ENCODE measurements at places on chromosomes 4 and X.

DNA sequence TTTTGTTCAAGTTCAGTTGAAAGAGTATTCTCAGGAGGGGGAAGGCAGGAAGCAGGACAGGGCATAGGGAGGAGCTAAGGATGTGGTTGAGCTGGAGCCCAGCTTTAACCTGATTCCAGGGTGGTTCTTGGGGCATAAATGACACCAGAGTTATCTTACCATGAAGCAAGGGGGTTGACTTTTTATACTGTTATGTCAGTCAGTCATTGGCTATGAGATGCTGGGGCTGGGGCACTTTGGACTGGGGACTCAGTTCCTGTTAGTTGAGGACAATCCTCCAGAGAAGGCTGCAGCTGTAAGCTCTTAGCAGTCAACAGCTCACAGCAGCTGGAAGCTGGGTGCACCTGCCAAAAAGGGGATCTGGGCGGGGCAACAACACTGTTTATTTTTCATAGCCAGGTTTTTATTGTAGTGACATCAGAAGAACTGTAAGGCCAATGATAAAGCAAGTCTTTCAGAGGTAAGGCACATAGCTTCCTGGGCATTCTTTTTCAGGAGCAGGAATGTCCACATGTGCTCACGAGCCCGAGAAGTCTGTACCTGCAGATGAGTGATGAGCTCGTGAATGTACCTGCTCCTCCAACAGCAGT lies 78.5 kb downstream of the MID1IP1 start:
- no peak for DNase-seq

DNA sequence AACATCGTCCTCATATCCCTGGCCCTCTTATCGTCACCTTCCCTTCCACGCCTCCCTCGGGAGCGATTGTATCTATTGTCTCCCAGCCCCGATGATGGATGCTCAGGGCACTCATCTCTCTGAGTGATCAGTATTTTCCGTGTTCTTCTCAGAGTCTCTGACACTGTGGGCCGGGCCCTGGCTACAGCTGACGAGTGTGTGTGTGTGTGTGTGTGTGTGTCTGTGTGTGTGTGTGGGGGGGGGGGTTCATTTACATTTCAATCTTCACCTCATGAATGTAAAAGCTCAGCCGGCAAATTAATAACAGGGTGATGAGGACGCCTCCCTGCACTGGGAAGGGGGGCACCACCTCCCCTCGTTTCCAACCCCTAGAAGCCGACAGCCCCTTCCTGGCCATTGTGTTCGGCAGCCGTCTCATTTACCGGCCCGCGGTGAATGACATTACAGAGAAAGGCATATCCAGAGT lies 159.5 kb downstream of the SHOX start:
- DNase-seq: no peak

DNA sequence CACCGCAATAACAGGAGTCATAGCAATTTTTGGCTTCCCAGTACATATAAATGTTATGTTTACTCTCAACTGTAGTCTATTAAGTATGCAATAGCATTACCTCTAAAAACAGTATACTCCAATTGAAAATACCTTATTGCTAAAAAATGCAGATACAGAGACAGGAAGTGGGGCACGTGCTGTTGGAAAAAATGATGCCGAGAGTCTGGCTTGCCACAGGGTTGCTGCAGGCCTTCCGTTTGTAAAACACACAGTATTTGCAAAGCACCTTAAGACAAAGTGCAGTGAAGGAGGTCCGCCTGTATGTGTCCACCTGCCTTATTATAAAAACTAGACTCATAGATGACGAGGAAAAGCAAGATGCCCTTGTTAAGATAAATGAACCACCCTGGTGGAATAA lies 23.5 kb downstream of the CD99 start:
- DNase-seq: no peak

DNA sequence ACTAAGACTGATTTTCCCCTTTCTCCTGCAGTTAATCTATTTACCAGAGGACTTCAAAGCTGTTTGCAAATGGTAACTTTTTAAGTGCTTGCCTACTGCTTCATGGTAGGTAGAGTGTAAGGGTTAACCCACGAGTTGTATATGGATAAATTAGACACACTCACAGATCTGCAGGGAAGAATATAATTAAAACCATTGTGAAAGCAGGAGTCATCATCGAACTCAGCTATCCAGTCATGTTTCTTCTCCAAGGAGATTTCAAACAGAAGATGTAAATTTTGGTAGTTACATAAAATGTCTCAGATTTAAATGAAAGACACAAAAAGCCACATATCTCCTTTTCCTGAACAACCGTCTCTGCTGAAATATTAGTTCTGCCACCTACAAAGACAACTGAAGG lies 549 bp upstream of the XG start:
- no peak for DNase-seq

DNA sequence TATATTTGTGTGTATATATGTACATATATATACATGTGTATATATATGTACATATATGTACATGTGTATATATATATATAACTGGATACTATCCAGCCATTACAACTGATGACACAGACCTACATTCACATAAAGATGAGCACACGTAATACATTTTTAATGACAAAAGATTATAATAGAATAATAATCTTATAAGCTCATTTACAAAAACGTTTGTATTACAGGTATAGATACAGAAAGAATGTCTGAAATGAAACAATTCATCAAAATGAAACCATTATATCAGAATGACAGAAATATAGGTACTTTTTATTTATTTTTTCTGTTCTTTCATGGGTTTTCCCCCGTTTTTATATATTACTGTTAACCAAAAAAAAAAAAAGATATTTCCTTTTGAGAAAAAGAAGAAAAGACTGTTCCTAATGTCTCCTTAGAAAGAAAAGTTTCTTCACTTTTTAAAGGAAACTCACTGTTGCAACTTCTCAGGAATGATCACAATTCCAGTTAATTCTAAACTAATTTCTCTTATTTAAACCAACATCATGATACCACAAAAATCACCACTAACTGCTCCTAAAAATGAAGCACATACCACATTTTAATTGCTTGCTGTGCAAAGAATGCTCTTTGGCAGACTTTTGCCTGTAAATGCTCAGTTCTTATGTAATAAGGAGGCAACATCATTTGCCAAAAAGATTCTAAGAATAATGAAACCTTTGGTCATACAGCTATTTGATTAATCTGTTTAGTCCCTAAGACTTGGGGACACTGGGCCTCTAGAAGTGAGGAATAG lies 18.9 kb downstream of the LEF1 start:
- no peak for DNase-seq

DNA sequence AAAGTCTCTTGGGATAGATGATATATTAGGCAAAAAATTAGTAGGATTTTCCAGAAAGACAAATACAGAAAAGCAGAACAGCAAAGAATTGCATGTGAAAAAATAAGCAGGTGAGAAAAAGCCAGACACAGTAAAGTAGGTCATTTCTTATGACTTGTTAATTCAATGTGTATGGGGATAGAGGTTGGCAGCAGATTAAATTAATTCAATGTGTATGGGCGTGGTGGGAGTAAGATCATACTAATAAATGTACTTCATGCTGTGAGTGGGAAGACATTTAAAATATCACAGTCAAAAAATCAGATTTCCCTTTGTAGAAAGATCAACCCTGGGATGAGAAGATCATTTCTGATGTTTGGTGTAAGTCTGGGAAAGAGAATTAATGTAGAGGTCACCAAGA lies 1146.4 kb upstream of the INTU start:
- no peak for DNase-seq

DNA sequence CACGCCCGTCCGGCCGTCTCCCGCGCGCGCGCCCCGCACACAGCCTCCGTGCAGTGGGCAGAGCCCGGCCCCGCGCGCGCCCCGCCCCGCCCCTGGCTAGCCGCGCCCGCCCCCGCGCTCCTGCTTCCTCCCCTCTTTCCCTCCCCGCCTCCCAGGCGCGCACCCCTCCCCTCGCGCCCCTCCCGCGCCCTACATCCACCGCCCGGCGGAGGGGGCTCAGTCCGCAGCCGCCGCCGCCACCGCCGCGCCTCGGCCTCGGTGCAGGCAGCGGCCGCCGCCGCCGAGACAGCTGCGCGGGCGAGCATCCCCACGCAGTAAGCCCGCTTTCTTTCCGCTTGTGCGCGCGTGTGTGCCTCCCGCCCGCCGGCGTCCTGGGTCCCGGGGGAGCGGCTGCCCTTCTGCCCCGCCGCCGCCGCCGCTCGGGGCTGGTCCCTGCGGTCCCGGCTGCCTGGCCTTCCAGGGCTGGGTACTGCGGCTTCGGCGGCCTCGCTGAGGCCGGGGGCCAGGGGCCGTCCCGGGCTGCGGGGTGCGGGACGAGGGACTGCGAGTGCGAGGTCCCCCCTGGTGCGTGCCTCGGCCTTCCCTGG lies at the start of gene FHL1:
Gene FHL1 (plus strand): TSS at position 219 of the 587 bp plus-strand sequence.
- no peak for DNase-seq

DNA sequence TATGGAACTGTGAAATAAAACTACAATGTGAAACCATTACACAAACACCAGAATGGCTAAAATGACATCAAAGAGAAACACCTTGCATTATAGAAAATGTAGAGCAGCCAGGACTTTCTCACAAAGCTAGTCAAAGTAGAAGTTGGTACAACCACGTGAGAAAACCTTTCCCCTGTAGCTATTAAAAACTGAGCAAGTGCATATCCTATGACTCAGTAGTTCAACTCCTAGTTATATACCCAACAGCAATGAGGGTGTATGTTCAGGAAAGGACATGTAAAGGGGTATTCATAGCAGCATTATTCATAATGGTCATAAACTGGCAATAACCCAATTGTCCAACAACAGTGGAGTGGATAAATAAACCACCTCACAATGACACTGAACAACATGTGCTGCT lies 177.5 kb upstream of the NUDT10 start:
- DNase-seq: no peak

- no peak for DNase-seq
These were observed 45.6 kb upstream of the CPLX1 start for GRCh38 chr4:871484-871883.

DNA sequence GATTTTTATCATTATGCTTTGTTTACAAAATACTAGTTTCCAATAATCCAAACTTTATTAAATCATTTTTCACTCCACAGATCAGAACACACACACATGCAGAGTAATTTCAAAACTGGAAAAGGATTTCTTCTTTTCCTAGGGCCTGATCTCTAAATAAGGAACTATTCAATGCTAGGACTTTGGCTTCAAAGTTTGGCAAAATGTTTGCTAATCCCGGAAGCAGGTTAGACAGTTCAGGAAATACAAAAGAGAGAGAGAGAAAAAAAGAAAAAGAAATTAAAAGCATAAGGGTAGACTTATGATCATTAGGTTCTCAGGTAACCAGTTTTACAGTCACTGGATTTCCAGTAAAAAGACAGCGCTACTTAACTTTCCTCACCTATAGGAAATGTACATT lies 211.0 kb downstream of the DCLK2 start:
- DNase-seq: no peak

GRCh38 chr4:159698336-159698735 lies 595.5 kb downstream of the RAPGEF2 start:
- DNase-seq: no peak

- DNase-seq: no peak
These were observed 59.3 kb downstream of the RWDD4 start for GRCh38 chr4:183599690-183600089.

GRCh38 chrX:22237479-22237878 lies 35.2 kb upstream of the CBLL2 start:
- DNase-seq: no peak

DNA sequence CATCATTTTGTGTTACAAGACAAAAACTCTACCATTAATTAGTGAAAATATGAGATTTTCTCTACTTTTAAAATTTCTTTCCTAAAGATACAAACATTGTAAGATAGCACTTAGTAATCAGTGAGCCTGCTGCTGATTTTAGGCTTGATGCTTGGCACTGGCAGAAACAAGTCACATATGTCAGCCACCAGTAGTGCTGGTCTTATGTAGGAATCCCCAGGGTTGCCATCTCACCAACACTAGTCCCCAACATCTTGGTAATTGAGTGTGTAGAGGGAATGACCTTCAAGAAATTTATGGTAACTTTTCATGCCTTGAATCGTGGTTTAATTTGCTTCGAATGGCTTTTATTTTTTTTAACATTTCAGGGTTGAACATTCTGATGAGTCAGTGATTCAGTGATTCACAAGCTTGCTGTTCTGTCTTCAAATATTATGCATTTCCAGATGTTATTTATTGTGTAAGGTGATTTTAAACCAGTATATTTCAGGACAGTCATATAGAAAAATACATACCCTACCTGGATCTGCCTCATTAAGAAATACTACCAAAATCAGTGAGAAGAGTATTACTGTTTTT lies 11.9 kb downstream of the EXOC1 start:
- DNase-seq: no peak

DNA sequence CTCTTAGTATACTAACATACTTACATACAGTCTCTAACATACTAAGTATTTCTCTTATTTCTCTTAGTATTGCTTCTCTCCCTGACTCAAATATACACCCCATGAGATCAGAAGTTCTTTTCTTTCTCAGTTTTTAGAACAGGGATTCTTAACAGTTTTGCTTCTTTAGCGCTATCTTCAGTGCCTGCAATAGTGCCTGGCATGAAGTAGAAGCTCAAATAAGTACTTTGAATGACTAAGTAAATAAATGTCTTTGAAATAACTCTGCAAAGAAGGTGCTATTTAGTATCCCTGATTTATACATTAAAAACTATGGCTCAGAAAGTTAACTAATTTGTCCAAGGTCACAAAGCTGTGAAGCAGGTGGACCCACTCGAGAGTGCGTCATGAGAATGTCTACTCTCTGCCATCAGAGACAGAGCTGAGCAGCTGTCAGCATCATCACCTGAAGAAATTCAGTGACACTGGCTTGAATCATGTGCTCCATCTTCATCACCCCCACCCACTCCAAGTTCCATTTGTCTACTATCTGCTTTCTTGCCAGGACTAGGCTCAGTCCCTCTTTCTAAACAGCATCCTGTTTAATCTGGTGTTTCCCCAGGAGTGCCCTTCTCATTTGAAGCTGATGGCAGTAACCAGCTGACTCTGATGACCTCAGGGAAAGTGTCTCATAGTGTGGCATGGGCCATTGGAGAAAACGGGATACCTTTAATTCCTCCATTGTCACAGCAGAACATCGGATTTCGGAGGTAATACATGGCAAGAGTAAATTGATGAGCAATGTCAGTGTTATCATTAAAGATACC lies 83.1 kb downstream of the CC2D2A start:
- DNase-seq: no peak

GRCh38 chr4:10736895-10737294 lies 52.3 kb upstream of the CLNK start:
- no peak for DNase-seq

DNA sequence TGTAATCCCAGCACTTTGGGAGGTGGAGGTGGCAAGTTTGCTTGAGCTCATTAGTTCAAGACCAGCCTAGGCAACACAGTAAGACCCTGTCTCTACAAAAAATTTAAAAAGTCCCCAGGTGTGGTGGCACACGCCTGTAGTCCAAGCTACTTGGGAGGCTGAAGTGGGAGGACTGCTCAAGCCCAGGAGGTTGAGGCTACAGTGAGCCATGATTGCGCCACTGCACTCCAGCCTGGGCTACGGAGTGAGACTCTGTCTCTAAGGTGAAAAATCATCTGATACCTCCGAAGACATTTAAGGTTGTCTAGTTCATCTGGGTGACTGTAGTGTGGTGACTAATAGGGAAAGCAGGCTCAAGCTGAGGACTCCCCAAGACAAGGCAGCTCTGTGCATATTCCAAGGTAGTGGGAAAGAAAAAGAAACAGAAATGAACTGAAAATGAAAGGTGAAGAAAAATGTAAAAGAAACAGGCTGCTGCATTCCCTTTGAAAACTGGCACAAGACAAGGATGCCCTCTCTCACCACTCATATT lies 23.3 kb downstream of the FRYL start:
- no peak for DNase-seq

- no peak for DNase-seq
These were observed 621 bp upstream of the SUV39H1 start for GRCh38 chrX:48695925-48696300.

- no peak for DNase-seq
These were observed 793.0 kb upstream of the NDST4 start for GRCh38 chr4:115906428-115906827.

GRCh38 chr4:17578482-17578891 lies 1.5 kb downstream of the LAP3 start:
- no peak for DNase-seq
